ENCODE measurements at places on chromosomes 16 and 17. TPM values are rescaled to one million over a fixed set of nuclear protein-coding genes. Genes with fewer than 3 reads are reported as not detected.

- DNase-seq, result no peak
Observed at GRCh38 chr17:63786117-63786516, 12.1 kb downstream of the DDX42 start.

GRCh38 chr16:86668136-86668910, 90.0 kb downstream of the FOXL1 start:
- no peak for DNase-seq

Gene VWA3A
- total RNA-seq, result 0.79 TPM

GRCh38 chr17:28173031-28173561, 130.6 kb downstream of the NLK start:
- no peak for DNase-seq
